Effector memory CD4-positive, alpha-beta T cell (primary cell): ENCODE measurements at places on chromosomes 2 and 18.

- no peak overlapping the region for H3K27ac ChIP-seq
- H3K4me1 ChIP-seq: no peaks in the 10 kb centered on the region
- H3K4me3 ChIP-seq: no peak overlapping the region
- DNase-seq: no peak
Measured at GRCh38 chr2:231332388-231332787, 63.1 kb upstream of the B3GNT7 start.

GRCh38 chr2:48161628-48162027, 255.3 kb upstream of the FBXO11 start:
- H3K36me3 ChIP-seq: no peaks in the 10 kb centered on the region
- H3K27me3 ChIP-seq: no peaks in the 10 kb centered on the region
- H3K4me1 ChIP-seq: no peaks in the 10 kb centered on the region
- no peak overlapping the region for H3K4me3 ChIP-seq
- H3K27ac ChIP-seq: no peak overlapping the region

DNA sequence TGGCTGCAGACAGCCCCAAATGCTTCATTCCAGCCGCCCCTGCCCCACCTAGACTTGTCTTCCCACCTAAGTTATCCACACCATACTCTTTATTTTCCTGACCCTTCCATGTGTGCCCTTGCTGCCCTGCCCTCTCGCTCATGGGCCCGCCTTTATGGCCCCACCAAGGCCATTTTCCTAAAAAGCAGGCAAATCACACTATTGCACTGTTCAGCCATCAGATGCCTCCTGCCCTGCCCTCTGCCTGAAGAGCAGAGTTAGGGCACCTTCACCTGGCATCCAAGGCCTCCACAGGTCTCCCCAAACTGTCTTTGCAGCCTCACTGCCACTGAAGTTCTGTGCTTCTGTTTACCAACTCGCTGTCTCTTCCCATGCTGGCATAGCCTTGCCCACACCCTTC, 496.7 kb downstream of the EIPR1 start:
- no peak for DNase-seq
- H3K4me1 ChIP-seq: no peaks in the 10 kb centered on the region
- H3K27me3 ChIP-seq: no peaks in the 10 kb centered on the region
- no peak overlapping the region for H3K4me3 ChIP-seq
- H3K27ac ChIP-seq: no peak overlapping the region

- H3K27me3 ChIP-seq: no peaks in the 10 kb centered on the region
- H3K27ac ChIP-seq: no peak overlapping the region
- no peak for DNase-seq
- peaks cover 3% of the 10 kb centered on the region for H3K36me3 ChIP-seq
- peaks cover 12% of the 10 kb centered on the region for H3K4me1 ChIP-seq
Measured at GRCh38 chr2:95041060-95041823, 15.7 kb downstream of the MAL start.

GRCh38 chr2:138618971-138619370, 117.4 kb downstream of the SPOPL start:
- H3K27ac ChIP-seq: no peak overlapping the region
- no peaks in the 10 kb centered on the region for H3K27me3 ChIP-seq
- H3K4me3 ChIP-seq: no peak overlapping the region
- no peaks in the 10 kb centered on the region for H3K4me1 ChIP-seq
- no peaks in the 10 kb centered on the region for H3K36me3 ChIP-seq

GRCh38 chr18:71388148-71388547, 1099.3 kb downstream of the SOCS6 start:
- no peak for DNase-seq
- H3K4me1 ChIP-seq: no peaks in the 10 kb centered on the region
- no peak overlapping the region for H3K4me3 ChIP-seq

- no peak for DNase-seq
- H3K27me3 ChIP-seq: no peaks in the 10 kb centered on the region
- H3K36me3 ChIP-seq: no peaks in the 10 kb centered on the region
- H3K27ac ChIP-seq: no peak overlapping the region
Measured at GRCh38 chr2:134163336-134163735, 90.5 kb upstream of the MGAT5 start.

GRCh38 chr2:232926431-232926939, 56.4 kb downstream of the SNORC start:
- H3K27me3 ChIP-seq: peaks cover 42% of the 10 kb centered on the region
- peaks cover 15% of the 10 kb centered on the region for H3K4me1 ChIP-seq
- H3K4me3 ChIP-seq: no peak overlapping the region
- no peak overlapping the region for H3K27ac ChIP-seq
- DNase-seq: no peak

- H3K4me1 ChIP-seq: no peaks in the 10 kb centered on the region
- no peaks in the 10 kb centered on the region for H3K27me3 ChIP-seq
- DNase-seq: no peak
- no peak overlapping the region for H3K4me3 ChIP-seq
- H3K36me3 ChIP-seq: no peaks in the 10 kb centered on the region
Measured at GRCh38 chr2:166661391-166661790, 167.3 kb upstream of the SCN7A start.
